ENCODE measurements at places on chromosomes 3 and 15.

DNA sequence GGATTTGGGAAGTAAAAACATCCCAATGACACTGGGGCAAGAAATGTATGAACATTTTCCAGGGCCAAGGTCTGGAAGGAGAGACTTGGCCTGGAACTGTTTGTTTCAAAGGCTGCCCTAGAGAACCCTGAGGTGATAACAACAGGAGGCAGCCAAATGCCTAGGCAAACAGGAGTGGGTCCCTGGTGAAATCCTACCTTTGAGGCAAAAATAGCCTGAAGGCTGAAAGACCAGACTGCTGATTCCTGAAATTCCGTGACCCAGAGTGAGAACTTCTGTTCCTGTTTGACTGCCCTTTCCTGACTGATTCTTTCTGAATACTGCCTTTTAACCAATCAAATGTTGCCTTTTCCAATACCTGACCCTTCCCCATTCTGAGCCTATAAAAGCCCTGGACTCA is 196.4 kb downstream of the NSUN3 start:
- DNase-seq: no peak

DNA sequence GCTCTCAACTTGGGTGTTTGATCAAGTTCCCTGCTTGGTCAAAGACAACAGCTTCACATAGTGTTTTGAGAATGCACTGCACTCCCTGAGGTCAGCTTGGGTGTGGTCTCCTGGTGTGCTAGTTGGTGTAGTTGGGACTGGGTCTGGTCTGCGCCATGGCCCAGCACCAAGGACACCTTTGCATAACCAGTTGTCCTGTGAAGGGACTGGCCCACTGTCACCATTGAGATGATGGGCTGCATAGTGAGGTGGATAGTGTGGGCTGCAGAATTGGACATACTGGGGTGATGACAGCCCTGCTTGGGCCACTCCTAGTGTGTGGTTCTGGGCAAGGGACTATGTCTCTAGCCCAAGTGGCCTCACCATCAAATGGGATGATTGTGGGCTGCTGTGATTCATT is 9.5 kb downstream of the RPSA start:
- no peak for DNase-seq

- DNase-seq: peak; percentile 10
These were observed 122.5 kb downstream of the LEKR1 start for GRCh38 chr3:156948402-156949210.

DNA sequence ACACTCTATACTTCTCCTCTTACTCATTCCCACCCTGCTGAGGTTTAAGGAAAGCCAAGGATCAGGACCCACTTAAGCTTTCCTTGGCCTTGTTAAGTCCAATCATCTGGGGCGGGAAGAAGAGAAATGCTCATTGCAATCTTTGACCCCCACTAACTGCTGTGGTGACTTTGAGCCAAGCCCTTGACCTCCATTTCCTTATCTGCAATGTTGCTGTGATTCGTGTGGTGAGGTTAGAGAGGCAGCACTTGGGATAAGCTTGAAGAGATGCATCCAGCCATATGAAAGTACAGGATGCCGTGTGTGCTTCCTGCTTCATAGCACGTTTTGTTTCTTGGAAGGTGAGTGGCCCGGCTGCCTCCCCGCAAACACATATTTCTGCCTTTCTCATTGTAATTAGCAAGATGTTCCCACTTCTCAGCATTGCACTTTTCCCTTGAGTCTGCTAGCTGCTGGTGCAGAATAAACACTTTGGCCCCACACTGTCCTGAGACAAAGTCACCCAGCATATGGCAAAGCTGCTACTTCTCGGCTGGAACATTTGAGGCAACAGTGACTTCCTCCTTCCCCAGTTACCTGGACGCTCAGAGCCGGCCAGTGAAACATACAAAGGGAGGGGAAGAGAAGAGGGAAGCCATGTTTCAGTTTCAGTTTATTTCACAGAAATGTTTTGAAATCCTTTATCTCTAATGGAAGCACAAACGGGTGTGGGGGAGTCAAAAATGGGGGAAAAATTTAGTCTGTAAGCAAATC is 10.5 kb upstream of the NUDT16 start:
- no peak for DNase-seq

- DNase-seq: no peak
These were observed 1181.4 kb downstream of the ROBO2 start for GRCh38 chr3:78221300-78221699.

- DNase-seq: no peak
These were observed 596.7 kb downstream of the PDCD6IP start for GRCh38 chr3:34394978-34395748.

GRCh38 chr15:74723754-74724334 is 1.5 kb downstream of the CYP1A1 start:
- DNase-seq: peak; percentile 68

DNA sequence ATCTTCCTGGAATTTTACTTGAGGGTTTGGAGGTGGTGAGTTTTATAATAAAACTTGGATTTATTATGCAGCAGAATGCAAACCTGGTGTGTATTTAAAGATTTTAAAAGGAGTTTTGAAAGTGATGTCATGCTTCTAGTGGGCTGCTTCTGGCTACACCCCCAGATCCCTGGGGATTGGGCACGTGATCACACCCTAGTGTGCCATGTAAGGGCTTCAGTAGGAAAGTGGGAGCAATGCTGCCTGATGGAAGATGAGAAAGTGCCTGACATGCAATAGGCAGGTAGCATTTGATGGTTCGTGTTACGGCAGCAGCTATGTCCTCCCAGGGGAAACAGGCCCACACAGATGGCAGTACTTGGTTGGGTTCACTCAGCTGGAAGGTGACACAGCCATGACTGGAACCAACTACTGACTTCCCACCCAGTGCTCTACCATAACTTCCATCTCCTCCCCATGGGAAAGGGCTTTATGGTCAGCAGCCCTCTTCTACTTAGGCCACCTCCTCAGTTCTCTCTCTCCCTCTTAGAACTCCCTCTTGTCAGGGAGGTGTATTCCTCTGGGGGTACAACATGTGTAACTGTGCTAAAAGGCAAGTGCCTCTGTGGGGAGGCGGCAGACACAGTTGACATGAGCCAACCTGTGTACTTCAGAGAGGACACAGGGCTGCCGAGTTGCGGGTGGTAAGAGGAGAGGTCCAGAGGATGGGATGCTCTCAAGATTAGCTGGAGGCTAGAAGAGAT is 5.6 kb downstream of the ITPKA start:
- DNase-seq: peak; percentile 33
